ENCODE measurements at places on chromosomes 13 and 19.
A peak's percentile ranks its signal among the peaks of the same experiment; 100 is the strongest.

DNA sequence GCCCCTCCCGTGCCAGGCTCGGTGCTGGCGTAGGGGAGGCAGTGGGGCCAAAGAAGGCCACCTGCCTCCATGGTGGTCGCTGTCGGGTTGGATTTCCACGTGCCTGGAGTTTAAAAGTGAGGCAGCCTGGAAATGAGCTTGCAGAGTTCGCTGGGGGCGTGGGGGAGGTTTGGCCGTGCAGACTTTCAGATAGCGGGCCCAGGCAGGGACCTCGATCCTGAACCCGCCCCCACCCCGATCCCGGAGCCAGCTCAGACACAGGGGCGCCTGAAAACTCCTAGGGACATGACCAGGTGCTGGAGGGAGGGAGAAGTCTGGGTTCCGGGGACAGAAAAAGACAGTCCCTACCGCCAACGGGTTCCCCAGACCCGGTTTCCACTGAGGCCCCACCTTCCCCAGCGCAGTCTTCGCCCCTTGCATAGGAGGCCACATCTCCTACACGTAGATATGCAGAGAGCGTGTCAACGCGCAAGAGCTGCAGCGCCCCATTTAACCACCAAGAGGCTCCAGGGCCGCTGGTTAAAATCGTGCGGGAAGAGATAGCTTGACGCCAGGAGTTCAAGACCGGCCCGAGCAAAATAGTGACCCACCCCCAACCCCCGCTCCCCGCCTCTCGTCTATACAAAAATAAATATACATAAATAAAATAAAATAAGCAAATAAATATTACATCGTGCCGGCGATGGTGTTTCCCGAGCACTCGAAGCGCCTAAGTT, 8.5 kb downstream of the CCDC8 start:
- no peak for DNase-seq

DNA sequence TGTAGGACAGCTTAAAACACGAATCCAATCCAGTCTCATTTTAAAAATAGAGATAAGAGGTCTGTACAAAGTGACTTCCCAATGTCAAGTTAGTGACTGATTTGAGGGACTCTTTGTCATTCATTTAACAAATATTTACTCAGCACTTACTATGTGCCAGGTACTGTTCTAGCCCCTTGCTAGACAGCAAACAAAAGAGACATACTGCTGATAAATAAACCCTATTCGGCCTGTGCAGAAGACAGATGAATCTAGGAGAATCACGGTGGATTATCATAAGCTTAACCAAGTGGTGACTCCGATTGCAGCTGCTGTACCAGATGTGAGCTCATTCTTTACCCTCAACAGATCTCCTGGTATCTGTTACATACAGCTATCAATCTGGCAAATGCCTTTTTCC, 6.4 kb upstream of the ELF1 start:
- no peak for DNase-seq

- DNase-seq = no peak
Measured at GRCh38 chr19:29211562-29212355, 1.2 kb downstream of the UQCRFS1 start.

DNA sequence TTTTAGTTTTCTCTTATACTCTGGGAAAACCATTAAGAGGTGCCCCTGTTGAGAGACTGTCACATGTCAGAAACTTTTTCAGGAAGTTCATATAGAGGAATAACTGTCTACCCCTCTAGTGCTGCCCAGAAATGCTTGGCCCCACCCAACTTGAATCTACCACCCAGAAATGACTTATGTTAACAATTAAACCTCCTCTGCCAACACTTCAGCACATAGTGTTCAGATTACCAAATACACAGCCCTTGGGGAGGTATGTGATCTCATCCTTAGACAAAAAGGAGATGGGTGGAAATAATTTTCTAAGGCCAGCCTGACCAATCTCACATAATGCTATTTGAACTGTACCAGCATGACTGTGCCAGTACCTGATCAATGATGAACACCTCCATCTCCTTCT, 35.6 kb downstream of the CCDC169 start:
- no peak for DNase-seq

DNA sequence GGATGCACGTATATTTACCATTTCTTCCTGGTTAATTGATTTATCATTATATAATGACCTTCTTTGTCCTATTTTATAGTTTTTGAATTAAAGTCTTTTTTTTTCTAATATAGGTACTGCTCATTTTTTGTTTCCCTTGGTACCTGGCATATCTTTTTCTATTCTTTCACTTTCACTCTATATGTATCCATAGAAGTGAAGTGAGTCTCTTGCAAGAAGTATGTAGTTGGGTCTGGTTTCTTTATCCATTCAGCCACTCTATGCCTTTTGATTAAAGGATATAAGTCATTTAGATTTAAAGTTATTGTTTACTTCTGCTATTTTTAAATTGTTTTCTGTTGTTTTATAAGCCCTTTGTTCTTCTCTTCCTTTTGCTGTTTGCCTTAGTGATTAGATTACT, 194.3 kb upstream of the SLITRK6 start:
- DNase-seq = no peak

- peak; percentile 11 for DNase-seq
Measured at GRCh38 chr13:35388441-35389355, 87.8 kb downstream of the MAB21L1 start.

GRCh38 chr19:44024900-44025216, 321 bp upstream of the ZNF222 start:
- no peak for DNase-seq

- no peak for DNase-seq
Measured at GRCh38 chr13:77219401-77219800, 107.5 kb downstream of the MYCBP2 start.

- DNase-seq = no peak
Measured at GRCh38 chr19:8605514-8605913, 5.0 kb downstream of the ADAMTS10 start.

DNA sequence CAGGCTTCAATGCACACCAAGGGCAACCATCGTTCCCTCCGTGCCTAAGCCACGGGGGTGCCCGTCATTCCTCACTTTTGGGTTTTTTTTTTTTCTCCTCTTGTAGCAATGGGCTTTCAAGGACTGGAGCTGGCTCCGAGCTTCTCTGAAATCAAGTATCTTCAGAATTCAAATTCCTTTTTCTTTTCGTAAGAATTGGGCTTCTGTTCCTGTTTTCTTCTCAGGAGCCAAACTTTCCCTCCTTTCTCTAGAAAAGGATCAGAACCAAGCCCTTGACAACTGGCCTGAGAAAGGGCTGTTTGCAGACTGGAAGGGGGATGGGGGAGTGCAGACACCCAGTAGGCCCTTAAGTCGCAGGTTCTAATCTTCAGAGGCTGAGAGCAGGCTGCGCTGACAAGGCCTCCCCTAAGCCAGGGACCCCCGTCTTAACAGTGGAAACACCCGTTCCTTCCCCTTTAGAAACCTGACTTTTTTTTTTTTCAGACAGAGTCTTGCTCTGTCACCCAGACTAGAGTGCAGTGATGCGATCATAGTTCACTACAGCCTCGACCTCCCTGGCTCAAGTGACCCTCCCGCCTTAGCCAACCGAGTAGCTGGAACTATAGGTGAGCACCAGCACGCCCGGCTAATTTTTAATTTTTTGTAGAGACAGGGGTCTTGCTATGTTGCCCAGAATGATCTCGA, 51.6 kb downstream of the RFX2 start:
- DNase-seq = no peak

DNA sequence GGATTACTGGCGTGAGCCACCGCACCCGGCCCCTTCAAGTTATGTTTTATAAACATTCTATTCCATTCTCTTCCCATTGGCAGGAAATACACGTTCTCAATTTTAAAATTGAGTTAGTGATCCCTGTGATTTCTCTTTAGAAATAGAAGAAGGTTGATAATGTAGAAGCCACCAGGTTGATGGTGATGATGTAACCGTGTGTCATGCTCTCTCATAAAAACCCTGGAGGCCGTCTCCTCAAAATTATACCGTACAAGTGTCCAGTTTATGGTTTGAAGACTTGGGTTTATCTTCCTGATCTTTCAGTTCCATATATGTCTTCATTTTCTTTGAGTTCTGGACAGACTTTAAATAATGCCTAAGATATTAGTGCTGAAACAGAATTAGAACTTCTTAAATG, 32.2 kb downstream of the COG3 start:
- no peak for DNase-seq

- DNase-seq = peak; percentile 31
Measured at GRCh38 chr19:46631481-46631880, 4.5 kb downstream of the GNG8 start.
